Breast epithelium (tissue), 4 donors: ENCODE measurements at places on chromosomes 6 and 20. TPM values are rescaled to one million over a fixed set of nuclear protein-coding genes. Genes with fewer than 3 reads are reported as not detected.

Gene ASIP
- not detected for total RNA-seq

- no peak for DNase-seq
Measured at GRCh38 chr6:71107911-71108420, 151.1 kb upstream of the B3GAT2 start.

Gene ECT2L
- total RNA-seq, result 0.15 TPM

Gene FOXQ1
- 1.5 TPM for total RNA-seq

Gene OVOL2
- total RNA-seq, result 21.0 TPM

GRCh38 chr6:24454452-24454851 is 34.9 kb downstream of the GPLD1 start:
- DNase-seq, result no peak
